Suprapubic skin (tissue), 4 donors: ENCODE measurements at places on chromosomes 1 and 21. TPM values are rescaled to one million over a fixed set of nuclear protein-coding genes. Genes with fewer than 3 reads are reported as not detected.

KCND3 gene
- total RNA-seq, result 6.8 TPM

ESPN gene
- total RNA-seq, result 49.7 TPM

HOOK1 gene
- total RNA-seq, result 32.1 TPM

IRF6 gene
- total RNA-seq, result 222 TPM

RIMKLA gene
- 0.11 TPM for total RNA-seq

AK5 gene
- 1.1 TPM for total RNA-seq

CSF1 gene
- total RNA-seq, result 12.6 TPM

TPTE gene
- total RNA-seq, result not detected

HRNR gene
- total RNA-seq, result not detected

DNA sequence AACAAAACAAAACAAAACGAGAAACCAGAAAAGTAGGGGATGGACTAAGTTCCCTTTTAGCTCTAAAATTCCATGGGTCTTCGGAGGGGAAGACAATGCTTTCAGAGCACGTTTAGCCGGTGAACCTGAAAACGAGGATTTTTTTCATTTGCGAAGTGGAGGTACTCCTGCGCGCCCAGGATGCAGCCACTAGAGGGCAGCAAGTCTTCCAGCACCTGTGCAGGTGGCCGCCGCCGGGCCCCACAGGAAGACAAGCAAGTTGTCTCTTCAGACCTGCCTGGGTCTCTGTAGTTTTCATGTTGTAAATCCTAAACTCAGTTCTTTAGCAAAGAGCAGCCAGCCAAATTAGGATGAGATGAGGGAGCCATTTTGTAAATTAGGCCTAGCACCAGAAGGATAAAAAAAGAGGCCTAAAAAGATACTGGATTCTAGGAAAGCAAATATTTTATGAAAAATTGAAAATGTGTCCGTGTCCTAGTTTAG, 17.7 kb upstream of the SNX27 start:
- DNase-seq, result peak; percentile 89

- DNase-seq, result no peak
Measured at GRCh38 chr1:207813946-207814345, 62.1 kb downstream of the CD46 start.

GRCh38 chr21:26068776-26069175, 101.8 kb downstream of the APP start:
- no peak for DNase-seq

- no peak for DNase-seq
Measured at GRCh38 chr1:223179786-223180185, 36.7 kb upstream of the TLR5 start.

DNA sequence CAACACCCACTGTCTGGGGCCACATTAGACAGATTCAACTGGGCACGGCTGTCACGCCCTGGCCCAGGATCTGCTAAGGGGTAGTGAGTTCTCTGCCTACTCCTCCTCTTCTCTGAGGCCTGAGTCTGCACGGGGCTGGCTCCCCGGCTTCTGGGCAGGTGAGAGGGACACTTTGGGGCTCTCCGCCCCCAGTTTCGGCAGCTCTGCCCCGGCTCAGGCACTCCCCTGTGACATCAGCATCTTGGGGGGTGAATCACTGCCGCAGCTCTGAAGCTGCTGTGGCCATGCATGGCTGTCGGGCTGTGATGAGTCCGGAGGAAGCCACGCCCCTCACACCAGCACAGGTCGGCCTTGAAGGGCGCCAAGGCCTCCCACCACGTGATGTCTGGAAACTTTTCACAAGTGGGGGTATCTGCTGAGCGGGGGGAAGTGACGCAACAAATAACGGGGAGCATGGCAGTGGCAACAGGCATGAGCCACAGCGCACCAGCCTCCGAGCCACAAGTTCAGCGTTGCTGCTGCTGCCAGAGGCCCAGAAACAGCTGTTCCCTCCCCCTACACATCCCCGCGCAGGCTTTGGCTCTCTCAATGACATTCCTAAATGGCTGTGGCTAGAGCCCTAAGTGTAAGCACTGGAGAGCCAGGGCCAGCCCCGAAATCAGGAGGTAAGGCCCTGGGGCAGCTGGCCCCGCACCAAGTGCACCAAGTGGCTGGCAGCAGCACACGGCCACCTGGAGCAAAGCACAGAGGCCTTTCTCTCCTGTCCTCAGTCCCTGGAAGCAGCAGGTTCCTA, 26.3 kb downstream of the ZBTB17 start:
- DNase-seq, result peak; percentile 95

GRCh38 chr1:158169105-158169504, 11.6 kb upstream of the CD1D start:
- DNase-seq, result no peak

DNA sequence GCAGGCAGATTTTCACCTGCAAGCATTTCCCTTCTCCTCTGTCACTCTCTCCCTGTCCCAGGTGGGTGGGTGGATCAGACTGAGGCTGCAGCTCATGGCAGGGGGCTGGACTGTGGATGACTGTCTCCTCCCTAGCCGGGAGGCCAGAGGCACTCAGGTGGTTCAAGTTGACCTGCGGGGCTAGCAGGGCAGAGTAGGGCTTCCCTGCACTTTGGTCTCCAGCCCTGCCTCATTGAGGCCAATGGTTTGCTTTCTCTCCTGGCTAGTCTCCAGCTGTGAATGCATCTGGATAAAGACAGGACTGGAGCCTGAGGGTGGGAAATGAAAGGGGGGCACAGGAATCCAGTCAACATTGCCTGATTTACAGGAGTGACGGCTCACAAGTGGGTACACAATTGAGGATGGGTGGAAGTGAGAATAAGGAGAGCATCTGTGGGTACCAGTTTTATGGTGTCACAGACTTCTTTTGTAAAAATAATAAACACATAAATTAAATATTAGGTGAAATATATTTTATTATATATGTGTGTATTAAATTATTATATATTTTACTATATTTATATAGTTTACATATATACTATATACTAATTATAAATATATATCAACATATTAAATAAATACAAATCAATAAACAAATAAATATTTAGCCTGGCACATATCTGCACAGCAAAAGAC, 25.6 kb downstream of the RUNX1 start:
- no peak for DNase-seq

DNA sequence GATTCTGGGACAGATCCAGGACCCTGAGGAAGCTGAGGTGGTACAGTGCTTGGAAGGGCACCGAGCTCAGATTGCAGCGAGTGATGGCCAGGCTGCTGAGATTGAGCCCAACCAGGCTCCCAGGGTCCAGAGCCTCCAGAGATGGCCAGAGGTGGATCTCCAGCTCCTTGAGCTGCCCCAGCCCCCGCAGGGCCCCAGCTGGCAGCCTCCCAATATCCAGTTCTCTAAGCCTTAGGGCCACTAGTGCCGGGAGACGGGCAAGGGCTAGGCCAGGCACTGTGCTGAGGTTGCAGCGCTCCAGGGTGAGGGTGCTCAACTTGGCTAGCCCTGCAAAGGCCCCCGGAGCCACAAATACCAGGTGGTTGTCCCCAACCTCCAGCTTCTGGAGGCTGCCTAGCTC, 3.4 kb downstream of the LINGO4 start:
- DNase-seq, result no peak

DNA sequence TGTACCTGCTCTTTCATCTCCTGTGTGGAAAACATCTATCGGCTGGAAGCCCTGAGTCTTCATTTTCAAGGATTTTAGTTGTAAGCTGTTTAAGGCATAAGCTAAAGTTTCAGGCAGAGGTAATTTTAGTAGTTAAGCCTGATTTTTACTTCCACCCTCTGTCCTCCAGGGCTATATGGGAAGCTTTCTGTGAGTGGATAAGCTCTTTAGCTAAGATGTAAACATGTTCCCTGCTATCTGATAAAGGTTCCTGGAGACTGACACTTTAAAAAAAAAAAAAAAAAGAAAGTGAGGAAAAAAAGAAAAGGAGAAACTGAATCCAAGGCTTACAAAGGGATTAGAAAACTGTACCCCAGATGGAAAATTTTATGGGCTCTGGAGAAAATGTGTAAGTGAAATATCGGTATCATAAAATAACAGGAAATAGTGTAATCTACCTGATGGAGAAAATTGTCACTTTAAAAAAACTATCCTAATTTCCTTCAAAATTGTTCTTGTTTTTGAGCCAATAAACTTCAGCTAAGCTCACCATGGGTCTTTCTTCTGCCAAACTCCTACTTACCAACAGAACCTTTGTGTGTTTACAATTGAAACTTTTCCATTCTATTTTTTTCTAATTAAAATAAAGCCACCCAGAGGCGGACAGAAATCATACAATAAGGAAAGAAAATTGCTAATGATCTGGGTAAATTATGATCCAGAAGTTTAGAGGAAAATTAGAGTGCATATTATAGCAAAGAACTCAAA, 180.5 kb downstream of the TGFB2 start:
- no peak for DNase-seq

GRCh38 chr21:31457675-31458074, 113.6 kb upstream of the TIAM1 start:
- DNase-seq, result no peak

GRCh38 chr1:12125422-12126355, 41.1 kb upstream of the TNFRSF1B start:
- DNase-seq, result no peak

GRCh38 chr1:113405573-113405972, 15.3 kb downstream of the MAGI3 start:
- DNase-seq, result no peak

DNA sequence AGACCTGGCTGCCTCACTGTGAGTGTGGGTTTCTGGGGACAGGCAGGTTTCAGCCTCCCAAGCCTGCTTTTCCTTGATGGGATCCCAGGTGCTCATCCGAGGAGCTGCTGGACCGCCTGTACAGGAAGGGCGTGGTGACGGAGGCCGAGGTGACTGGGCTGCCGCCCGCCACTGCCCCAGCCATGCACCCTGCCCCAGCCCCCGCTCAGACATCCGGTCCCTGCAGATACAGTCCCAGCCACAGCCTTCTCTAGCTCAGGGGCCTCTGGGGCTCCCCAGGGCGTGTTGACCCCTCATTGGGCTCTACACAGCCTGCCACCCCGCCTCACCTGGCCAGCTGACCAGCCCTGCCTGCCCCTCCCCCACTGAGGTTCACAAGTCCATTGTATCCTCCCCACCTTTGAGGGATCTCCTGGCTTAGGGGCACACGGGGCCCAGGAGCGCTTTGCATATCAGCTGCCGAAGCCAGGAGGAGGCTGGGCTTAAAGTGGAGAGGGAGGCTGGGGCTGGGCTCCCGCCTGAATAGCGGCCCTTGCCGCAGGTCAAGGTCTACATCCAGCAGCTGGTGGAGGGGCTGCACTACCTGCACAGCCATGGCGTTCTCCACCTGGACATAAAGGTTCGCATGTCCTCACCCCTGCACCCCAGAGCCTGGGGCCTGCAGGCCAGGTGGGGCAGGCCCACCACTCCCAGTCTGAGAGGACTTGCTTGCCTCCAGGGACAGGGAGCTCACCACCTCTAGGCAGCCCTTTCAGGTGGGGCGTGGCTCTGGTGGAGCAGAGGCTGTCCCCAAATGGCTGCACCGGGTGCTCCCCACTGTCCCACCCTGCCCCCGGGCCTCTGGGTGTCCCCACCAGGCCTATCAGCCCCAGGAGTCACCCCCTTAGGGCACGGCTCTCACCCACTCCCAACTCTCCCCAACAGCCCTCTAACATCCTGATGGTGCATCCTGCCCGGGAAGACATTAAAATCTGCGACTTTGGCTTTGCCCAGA, 38.5 kb downstream of the TRIM11 start:
- peak; percentile 78 for DNase-seq

GRCh38 chr21:35145626-35146233, 96.6 kb upstream of the RUNX1 start:
- no peak for DNase-seq

- DNase-seq, result no peak
Measured at GRCh38 chr1:162019006-162019405, 4.7 kb downstream of the OLFML2B start.

GRCh38 chr1:185317886-185318310, 855 bp upstream of the IVNS1ABP start:
- peak; percentile 67 for DNase-seq

DNA sequence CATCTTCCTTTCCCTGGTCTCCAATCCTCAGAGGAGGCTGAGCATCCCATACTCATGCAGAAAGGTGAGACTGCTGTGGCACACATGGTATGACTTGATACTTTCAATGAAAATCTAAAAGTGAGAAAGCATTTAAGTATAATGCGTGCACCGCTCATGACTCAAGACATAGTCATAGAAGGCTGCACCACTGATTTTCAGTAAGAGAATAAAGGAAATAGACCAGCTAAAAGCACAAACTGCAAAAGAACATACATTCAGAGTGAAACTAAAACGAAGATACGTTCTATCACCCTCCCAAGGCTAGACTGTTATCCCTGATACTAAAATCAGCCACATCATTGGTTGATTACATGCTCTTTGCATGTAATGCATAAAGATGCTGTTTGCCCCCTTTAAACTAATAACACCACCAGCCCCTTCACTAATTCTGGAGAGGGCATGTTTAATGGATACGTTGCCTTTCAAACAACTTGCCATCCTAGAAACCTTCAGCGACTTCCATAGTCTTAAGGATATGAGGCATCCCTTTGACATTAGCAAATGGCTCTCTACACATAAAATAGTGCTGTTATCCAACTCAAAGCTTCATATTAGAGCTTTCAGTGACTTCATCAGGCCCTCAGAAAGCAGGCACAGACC, 2.1 kb downstream of the PLD5 start:
- DNase-seq, result no peak

DNA sequence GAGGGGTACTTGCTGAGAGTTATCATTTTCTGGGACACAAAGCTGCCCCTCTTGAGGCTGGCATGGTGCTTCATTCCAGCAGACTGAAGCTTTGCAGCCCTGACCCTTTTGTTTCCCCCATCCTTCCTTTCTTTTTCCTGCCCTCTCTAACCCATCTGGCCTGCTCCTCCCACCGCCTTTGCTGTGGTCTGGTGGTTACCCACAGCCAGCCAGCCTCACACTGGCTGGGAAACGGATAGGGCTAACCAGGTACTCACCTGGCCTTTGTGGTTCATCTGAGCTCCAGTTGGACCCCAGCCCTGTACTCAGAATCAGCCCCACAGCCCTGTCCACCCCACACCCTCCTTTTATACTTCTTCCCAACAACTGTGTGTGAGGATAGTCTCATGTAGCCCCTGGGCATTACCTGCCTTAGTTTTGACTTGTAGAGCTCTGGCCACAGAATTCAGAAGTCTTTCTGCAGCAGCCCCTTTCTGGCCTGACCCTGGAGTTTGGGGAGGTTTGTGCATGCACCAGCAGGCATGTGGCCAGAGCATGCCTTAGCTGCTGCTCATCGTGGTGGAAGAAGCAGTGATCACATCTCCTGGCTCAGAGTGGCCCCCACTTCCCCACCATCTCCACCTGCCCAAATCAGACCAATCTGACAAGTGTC, 138.0 kb downstream of the TRABD2B start:
- no peak for DNase-seq

GRCh38 chr1:70455291-70455690, 44.2 kb downstream of the CTH start:
- DNase-seq, result no peak

DNA sequence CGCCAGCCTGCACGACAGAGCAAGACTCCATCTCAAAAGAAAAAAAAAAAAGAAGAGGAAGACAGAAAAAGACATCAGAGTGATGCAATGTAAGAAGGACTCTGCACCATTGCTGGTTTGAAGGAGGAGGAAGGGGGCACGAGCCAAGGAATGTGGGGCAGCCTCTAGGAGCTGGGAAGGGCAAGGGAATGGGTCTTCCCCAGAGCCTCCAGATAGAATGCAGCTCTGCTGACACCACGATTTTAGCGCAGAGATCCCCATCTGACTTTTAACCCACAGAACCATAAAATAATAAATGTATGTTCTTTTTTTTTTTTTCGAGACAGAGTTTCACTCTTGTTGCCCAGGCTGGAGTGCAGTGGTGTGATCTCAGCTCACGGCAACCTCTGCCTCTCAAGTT, 33.9 kb upstream of the LAMC2 start:
- DNase-seq, result no peak
